Left forelimb (tissue), 1 donor: ENCODE measurements at places on chromosomes 6 and 20.

GRCh38 chr6:104170401-104170800 lies 689.3 kb downstream of the HACE1 start:
- no peak for DNase-seq

DNA sequence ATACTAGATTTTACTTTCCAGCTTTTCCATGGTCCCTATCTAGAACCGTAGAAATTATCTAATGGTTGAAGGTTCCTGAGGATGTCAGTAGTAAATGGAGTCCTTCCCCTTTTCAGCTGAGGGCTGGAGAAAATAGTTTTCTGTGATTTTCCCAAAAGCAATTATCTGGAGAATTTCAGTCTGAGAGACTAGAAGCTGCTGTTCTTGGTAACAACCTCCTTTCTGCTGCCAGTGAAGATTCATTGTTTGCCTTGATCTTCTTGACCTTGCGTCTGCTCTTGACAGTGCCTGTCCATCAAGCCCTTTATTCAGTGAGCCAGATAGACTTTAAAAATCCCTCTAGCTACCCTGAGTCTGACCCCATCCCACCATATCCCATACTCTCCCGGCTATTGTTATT lies 73.1 kb downstream of the PHACTR2 start:
- DNase-seq: no peak

GRCh38 chr6:134278000-134278399 lies 39.9 kb downstream of the SGK1 start:
- DNase-seq: no peak

- no peak for DNase-seq
Observed at GRCh38 chr6:154307696-154308425, 48.7 kb downstream of the IPCEF1 start.

DNA sequence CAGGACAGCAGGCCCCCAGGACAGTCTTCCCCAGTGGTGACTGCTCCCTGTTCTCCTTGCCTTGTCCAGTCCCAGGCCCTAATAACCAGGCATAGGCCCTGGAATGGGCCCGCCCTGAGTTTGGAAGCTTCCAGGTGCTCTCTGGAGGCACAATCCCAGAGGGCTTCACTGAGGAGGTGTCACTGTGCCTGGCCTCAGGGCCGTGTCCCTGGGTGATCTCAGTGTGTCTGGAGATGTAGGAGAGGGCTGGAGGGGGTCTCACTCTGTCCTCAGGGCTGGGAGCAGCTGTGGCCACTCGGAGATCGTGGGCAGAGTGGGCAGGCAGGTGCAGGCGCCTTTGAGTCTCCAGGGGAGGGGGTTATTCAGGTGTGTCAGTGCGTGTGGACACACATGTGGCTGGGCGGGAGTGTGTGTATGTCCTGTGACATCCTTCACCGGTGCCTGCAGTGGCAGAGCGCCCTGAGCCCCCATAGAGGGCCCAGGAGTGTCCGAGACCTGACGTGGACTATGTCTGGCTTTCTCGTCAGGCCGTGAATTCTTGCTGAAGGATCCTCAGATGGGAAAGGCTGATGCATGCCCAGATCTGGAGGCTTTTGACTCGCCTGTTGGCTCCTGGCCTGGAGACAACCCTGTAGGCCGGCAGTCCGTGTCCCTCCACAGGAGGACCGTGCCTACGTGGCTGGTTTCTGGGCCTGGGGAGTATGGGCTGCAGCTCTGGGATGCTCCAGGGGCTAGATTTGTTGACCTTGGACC lies 5.5 kb upstream of the NPBWR2 start:
- no peak for DNase-seq

DNA sequence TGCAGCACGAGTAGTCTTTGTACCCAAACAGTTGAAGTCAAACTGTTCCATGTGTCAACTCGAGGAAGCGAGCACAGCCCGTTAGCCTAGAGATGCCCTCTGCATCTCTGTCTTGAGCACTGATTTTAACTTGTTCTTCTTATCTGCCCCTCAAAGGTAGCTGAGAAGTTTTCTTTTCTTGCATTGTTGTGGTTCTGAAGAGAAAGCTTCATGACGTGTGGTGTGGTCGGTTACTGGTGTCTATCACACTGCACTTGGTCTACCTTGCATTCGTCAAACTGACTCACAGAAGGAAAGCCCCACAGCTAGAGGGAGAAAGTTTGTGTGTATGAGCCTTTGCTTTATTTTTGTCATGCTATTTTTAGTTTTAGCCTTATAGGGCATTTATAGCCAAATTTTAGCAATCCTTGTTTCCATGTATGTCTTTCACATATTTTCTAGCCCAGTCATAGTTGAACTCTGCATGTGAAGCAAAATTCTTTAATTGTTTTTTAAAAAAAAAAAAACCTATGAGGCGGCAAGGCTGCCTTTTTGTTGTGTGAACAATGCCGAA lies 115.1 kb downstream of the JAG1 start:
- DNase-seq: no peak

DNA sequence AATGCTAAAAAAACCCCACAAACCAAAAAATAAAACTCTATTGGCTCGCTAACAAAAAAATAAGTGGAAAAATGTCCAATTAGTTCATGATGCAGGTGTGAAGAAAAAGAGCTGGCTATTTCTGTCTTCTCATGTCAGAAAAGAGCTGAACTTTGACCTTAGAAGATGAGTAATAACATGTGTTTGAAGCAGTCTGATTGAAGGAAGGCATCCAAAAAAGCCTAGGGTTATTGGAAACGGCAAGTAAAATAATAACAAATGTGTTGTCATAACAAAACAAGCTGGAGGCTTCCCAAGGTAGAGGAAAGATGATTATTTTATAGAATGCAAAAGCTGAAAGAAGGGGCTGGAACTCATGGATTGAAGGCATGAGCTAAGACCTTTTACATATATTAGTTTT lies 94.4 kb upstream of the FAM184A start:
- DNase-seq: no peak

DNA sequence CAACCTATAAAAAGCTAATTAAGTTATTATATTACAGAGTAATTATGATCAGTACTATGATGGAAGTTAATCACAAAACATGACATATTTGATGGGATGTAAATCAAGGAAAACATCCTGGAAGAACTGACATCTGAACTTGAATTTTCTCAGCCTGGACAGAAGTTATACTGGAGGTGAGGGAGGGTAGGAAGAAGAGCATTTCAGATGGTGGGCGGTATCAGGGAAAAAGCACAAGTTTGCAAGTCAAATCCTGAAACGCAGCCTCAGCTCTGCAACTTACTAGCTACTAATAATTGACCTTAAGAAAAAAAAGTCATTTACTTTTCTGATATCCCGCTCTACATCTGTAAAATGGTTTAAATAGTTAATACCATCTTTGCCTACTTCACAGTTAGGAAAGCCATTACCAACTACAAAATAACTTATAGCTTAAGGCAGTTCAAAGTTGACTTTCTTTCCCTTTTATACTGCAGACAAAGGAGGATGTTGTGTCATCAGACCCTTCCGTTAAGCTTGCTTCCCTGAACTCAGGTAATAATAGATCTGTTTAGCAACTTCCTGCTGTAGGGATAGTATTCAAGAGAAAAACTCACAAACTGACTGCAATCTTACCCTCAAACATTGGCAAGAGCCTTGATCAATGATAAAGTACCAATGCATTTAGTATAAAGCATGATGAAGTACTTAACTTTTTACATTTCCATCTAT lies 21.0 kb downstream of the NOL7 start:
- no peak for DNase-seq

GRCh38 chr6:143432588-143432987 lies 17.9 kb downstream of the ADAT2 start:
- no peak for DNase-seq

DNA sequence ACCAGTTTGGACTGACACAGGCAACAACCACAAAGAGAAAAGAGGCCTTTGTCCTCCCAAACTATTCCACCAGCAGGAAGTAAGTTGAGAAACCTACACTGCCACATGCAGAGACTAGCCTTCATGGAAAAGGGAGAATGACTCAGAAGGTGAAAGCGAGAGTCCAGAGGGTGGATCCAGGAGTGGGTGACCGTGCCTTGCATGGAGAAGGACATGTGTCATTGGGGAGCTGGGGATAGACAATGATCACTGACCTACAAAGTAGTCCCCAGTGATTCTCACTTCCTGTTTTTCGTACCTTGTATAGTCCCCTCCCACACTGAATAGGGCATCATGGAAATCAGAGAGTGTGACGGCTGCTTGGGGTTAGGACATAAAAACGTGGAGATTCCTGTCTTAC lies 91.9 kb downstream of the MYLK4 start:
- no peak for DNase-seq
